ENCODE measurements at places on chromosomes 7 and 10.
A peak's percentile ranks its signal among the peaks of the same experiment; 100 is the strongest.

DNA sequence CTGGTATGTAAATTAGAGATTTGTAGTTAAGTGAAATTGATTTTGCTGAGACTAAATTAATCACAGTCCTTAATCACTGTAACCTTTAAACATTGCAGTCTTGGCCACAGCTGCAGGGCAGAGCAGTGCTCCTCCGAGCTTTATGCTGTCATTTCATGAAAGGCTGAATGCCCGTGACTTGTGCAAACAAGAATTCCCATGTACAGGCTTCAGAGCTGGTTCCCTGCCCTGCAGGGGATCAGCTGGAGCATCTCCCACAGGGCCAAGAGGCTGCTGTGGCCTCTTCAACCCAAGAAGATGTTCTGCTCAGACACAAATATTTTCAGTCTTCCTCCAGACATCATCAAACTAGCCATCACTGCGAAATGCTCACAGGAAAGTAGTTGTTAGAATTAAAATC lies 419.1 kb downstream of the AUTS2 start:
- DNase-seq, result no peak

- DNase-seq, result no peak
Measured at GRCh38 chr10:103820101-103821062, 35.0 kb downstream of the SH3PXD2A start.

GRCh38 chr7:36048141-36048901 lies 104.7 kb upstream of the EEPD1 start:
- DNase-seq, result no peak

GRCh38 chr7:80249619-80250295 lies 115.1 kb downstream of the GNAI1 start:
- DNase-seq, result no peak

- no peak for DNase-seq
Measured at GRCh38 chr10:73577788-73578187, 13.4 kb downstream of the USP54 start.

DNA sequence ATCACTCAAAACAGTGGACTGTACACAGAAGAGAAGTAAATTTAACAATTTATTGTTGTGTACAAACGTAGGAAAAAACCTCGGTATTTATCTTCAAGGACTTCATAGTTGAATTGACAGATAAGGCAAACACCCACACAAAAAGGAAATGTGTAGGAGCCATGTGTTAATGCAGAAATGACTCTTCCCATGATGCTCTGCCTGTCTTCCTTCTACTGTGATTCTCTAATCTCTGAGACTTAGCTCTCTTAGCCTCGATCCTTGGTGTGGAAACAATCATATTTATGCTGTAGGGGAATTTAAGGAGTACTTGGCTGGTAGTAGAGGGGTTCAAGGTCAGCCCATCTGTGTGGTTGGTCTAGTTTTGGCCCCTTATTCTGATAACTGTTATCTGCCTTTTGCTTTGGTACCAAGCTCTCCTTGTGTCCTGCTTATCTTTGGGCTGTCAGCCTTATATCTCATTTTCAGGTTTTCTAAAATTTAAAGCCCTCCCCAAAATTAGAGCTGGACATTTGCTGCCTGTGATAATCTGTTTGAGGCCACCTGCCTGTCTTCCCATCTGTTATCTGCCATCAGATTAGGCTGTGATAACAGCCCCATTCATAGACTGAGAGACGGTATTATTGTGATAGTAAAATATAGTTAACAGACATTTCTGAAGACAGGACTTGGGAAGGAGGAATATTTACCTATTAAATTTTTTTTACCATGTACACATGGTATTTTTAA lies 81.7 kb downstream of the GPR85 start:
- DNase-seq, result no peak

GRCh38 chr7:68407460-68407859 lies 1190.8 kb upstream of the AUTS2 start:
- DNase-seq, result no peak

- DNase-seq, result no peak
Measured at GRCh38 chr7:117485118-117485620, 5.3 kb downstream of the CFTR start.

GRCh38 chr7:73638911-73639310 lies 14.6 kb upstream of the MLXIPL start:
- peak; percentile 46 for DNase-seq

DNA sequence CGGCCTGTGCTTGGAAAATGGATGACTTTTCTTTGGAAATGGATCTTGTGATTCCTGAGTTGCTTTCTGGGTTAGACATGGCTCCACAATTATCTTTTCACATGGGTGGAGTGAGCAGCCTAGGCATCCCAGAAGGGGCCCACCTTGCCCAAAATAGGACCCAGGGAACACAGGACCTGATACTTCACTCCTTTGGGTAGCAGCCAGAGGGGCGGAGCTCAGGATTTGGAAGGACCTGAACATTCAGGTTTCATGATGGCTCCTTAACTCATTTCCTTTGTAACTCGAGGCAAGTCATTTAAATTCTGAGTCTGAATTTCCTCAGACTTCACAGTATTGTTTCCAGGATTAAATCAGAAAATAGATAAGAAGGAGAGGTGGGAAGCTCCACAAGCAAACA lies 178.3 kb upstream of the ZMIZ1 start:
- no peak for DNase-seq

DNA sequence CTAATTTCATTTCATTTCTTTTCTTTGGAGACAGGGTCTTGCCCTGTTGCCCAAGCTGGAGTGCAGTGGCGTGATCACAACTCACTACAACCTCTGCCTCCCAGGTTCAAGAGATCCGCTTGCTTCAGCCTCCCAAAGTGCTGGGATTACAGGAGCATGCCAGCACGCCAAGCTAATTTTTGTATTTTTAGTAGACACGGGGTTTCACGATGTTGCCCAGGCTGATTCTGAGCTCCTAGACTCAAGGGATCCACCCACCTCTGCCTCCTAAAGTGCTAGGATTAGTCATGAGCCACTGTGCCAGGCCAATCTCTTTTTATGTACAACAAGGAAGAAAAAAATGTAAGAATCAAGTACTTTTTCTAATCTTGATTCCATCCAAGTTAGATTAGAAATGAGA lies 10.7 kb upstream of the KMT2E start:
- DNase-seq, result peak; percentile 66

DNA sequence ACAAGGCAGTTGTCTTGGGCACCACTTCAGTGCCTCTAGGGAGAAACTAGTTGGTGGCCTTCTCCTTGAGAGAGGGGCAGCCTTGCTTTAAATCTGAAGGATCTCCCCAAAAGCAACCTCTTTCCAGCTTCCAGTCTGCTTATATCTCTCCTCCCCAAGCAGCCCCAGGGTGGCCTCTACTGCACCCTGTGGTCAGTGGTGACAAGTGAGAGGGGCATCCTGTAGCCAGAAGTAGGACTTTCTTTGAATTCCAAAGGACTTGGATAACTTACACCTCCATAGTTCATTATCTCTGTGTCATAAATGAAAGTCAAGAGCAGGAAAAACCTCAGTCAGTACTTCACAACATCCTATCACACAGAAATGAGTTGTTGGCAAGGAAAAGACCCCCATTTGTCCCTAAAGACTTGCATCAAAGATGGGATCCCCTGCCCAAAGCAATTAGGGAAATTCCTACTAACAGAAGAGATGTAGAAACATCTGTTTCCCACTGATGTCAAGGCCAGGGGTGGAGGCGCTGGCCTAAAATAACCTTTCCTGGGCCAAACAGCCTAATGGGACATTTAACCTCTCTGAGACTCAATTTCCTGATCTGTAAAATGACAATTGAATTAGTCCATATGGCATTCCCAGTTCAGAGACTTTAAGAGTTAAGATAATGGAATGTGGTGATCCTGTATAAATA lies 44.0 kb upstream of the ANKRD1 start:
- peak; percentile 54 for DNase-seq

DNA sequence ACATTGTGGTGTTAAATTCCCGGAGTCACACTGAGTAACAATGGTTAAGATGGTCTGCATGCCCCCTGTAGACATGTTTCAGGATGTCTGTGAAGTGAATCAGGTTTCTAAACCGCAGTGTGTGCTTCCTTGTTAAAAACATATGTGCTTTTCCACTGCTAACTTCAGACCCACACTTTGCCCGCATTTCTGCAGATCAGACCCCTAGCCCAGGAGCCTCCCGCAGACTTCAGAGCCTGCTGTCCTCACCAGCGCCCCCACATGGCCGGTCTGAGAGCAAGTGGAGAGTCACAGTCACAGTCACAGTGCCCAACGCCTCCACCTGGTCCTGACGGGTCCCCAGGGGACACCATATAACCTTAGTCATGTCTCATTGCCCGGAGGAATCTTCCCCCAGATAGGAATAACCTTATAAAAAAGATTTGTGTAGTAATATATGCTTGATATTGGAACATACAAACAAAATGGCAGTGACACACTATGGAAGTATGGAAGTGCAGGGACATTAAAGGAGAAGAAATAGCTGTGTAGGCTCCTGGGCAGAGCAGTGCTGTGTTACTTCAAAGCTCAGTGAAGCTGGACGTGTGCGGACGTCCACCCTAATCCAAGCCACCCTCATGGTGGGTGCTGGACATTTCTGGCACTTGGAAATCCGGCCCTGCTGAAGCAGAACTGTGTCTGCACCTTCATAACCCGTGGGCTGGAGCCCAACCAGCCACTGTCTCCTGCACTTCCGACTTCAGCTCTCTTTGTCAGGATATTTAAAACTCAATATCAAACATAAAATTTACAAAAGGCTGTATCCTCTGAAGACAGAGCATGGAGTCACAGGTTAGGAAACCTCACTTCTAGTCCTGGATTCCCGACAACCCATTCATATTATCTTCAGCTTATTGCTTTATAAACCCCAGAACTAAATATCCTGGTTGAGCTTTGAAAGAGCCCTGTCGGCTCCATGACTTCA lies 29.0 kb downstream of the GSTO2 start:
- no peak for DNase-seq

GRCh38 chr10:112570585-112570984 lies 123.6 kb downstream of the VTI1A start:
- no peak for DNase-seq

GRCh38 chr10:6518791-6519429 lies 61.2 kb downstream of the PRKCQ start:
- DNase-seq, result no peak

DNA sequence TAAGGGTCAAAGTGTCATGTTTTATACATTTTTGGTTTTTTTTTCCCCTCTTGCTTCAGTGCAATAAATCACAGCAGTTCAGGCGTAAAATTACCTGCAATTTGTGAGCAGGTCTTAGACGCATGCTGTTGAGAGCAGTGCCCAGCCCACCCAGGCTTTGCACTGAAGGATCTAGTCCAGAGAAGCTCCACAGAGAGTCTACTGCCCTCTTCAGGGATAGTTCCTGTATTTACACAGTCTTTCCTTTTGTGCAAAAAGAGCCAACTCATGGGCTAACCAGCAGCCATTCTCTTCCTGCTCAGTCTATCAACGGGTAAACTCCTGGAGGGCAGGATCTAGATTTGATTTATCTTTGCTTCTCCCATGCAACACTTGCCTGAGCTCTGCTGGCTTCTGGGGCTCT lies 82.2 kb upstream of the NAMPT start:
- DNase-seq, result peak; percentile 57

GRCh38 chr7:149719912-149720335 lies 53.5 kb downstream of the ZNF467 start:
- no peak for DNase-seq

GRCh38 chr10:45444976-45445898 lies 71.2 kb downstream of the ALOX5 start:
- DNase-seq, result no peak

DNA sequence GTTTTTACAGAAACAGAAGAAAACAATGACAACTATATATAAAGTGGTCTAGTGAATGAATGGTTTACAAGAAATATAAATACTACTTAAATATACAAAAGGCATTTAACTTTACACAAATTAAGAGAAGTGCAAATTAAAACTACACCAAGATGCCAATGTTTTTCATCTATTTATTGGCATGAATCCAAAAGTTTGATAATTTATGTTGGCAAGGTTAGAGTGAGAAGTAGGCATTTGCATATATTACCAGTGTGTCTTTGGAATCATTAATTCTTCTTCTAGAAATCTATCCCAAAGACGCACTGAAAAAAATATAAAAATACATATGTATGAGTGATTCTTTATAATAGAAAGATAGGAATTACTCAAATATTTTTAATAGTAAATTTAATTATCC lies 457.4 kb downstream of the MDFIC start:
- DNase-seq, result no peak

GRCh38 chr7:50418086-50418515 lies 32.0 kb downstream of the FIGNL1 start:
- peak; percentile 92 for DNase-seq

DNA sequence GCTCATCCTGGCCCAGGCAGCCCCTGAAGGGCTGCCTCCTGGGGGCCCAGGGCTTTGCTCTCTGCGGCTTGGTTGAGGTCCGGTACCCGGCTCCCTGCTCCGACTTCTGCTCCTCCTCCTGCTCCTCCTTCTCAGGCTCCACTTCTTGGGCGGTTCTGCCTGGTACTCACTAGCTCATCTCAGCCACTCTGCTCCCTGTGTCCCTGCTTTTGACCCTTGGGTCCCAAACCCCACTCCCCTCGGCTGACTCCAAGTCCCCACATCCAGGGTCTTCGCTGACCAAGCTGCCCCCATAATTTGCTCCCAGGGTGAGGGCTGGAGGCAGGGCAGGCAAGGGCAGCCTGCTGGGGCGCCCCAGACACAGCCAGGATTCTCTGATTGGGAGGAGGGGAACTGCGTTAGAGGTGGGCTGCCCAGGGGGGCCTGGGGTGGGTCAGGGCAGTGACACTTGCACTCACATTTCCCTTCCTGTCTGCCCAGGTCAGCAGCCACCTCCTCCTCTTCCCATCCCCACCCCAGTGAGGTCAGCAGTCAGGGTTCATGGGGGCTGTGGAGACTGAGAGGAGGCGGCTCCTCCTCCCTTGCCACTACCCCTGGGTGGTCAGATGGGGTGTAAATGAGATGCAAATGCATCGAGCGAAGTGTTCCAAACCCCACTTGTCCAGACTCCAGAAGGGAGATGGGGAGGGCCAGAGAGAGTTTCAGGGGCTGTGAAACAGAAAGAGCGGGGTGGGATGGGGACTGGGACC lies 2.2 kb downstream of the SMARCD3 start:
- no peak for DNase-seq

GRCh38 chr7:141349804-141350203 lies 201.4 kb upstream of the AGK start:
- DNase-seq, result no peak

GRCh38 chr7:51126813-51127617 lies 189.6 kb downstream of the COBL start:
- no peak for DNase-seq

GRCh38 chr10:19728376-19728775 lies 87.9 kb upstream of the PLXDC2 start:
- no peak for DNase-seq

DNA sequence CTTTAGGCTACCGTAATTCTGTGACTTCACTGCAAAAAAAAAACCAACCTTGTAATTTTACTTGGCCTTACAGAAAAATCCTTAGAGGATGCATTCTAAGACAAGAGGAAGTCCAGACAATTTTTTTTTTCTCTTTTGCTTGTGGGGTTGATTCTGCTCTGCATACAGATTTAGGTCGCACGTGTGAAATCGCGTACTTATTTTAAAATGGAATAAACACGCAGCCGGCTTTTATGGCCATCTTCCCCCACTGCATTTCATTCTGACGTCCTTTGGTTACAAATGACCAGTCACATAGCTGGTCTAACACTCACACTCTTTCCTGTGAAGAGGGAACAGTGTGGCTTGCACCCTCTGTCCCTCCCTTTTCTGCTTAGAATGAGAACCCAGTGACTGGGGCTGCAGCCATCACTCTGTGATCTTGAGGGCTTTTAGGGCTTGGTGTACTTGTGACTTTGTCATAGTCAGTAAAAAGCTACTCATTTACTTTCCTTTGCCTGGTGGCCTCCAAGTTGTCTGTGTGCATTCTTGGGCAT lies 63.6 kb upstream of the CARD11 start:
- no peak for DNase-seq

All from suppressor macrophage treated with lipopolysaccharide for 1 hour (primary cell).